ENCODE measurements at places on chromosomes 5 and 9. TPM values are rescaled to one million over a fixed set of nuclear protein-coding genes. Genes with fewer than 3 reads are reported as not detected.

SOHLH1 gene
- not detected for total RNA-seq

SPATA31E1 gene
- not detected for total RNA-seq

FSTL4 gene
- total RNA-seq: not detected

SLC22A4 gene
- total RNA-seq: not detected

ANKRD31 gene
- total RNA-seq: 0.23 TPM

C5 gene
- 1.3 TPM for total RNA-seq

SH3PXD2B gene
- 0.21 TPM for total RNA-seq

CCNO gene
- not detected for total RNA-seq

NR3C1 gene
- total RNA-seq: 54.9 TPM

DIPK1B gene
- 0.16 TPM for total RNA-seq

IFNA21 gene
- total RNA-seq: not detected

FBN2 gene
- not detected for total RNA-seq

CDH6 gene
- total RNA-seq: not detected

HRH2 gene
- 26.9 TPM for total RNA-seq

SPINK7 gene
- not detected for total RNA-seq

SNCB gene
- total RNA-seq: not detected

PLPP7 gene
- total RNA-seq: not detected

TOR2A gene
- 29.1 TPM for total RNA-seq

DNAI1 gene
- not detected for total RNA-seq

OTP gene
- not detected for total RNA-seq

All from activated CD8-positive, alpha-beta T cell treated with anti-CD3 and anti-CD28 coated beads, Interleukin-2, amount 10 ng/mL, durations not matched to agents 7 days and 5 days (primary cell).